Activated naive CD4-positive, alpha-beta T cell treated with Interleukin-2 at 50 U/mL for 16 hours (primary cell): ENCODE measurements at places on chromosomes 7 and 10.

DNA sequence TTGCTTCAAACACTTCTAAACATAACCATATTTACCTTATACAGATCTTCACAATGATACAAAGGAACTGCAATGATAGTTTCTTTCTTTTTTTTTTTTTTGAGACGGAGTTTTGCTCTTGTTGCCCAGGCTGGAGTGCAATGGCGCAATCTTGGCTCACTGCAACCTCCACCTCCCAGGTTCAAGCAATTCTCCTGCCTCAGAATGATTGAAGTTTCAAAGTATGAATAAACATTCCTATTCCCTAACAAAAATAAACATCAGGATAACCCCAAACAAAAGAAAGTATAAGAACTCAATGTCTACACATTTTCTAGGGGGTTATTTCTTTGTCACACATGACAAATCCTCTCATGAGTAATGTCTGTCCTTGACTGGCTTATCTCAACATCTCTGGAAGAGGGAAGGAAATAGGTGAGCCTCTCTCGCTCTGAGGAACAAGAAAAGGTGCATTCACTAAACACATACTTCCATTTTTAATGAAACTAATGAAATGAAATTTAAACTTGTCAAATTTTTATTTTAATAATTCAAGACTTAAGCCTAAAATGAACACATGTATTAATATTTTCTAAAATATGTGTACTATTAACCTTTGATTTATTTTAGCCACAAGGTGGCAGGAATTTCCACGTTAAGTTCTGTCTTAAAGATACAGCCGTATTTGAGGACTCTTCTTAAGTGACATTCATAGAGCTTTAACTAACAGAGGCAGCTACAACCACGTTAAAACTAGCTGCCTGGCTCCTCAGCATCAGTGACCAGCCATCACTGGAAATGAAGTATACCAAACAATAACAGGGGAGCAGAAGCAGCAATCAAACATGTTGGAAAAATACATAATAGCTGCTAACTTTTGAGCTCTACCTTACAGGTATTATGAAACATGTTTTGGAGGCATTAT lies 58.3 kb downstream of the MALSU1 start:
- no peak for DNase-seq

GRCh38 chr7:40986351-40986873 lies 716.5 kb downstream of the INHBA start:
- no peak for DNase-seq

- no peak for DNase-seq
Measured at GRCh38 chr7:129896568-129897382, 56.0 kb downstream of the UBE2H start.

DNA sequence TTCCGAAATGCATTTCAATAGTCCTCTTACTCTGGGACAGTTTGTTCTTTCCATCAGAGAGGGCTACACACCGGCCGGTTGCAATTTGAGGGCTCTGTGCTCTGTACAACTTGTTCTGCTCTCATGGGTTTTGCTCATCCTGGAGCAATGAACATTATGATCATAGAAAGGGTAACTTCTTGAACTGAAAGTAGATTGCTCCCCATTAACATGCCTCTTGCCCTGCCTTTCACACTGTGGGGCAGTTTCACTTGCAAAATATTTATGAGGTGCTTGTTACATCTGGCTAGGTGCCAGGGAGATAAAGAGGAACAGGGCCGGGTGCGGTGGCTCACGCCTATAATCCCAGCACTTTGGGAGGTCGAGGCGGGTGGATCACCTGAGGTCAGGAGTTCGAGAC lies 97.3 kb upstream of the MPP7 start:
- no peak for DNase-seq

DNA sequence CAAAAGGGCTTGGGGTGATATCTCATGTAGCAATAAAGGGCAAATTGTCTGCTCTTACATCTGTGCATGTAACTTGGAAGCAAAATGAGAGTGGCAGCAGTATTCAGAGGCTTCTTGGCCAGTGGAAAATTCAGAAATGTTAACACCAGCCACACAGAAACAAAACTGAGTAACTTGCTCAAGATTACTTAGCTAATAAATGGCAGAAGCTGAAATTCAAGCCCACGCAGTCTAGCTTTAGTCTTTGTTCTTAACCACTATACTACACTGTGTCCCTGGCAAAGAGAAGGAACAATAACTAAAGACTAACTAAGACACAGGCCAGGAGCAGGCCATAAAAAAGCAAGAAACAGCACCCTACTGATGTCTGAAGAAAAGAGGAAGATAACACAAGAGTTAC lies 185.9 kb upstream of the ASAH2 start:
- no peak for DNase-seq

DNA sequence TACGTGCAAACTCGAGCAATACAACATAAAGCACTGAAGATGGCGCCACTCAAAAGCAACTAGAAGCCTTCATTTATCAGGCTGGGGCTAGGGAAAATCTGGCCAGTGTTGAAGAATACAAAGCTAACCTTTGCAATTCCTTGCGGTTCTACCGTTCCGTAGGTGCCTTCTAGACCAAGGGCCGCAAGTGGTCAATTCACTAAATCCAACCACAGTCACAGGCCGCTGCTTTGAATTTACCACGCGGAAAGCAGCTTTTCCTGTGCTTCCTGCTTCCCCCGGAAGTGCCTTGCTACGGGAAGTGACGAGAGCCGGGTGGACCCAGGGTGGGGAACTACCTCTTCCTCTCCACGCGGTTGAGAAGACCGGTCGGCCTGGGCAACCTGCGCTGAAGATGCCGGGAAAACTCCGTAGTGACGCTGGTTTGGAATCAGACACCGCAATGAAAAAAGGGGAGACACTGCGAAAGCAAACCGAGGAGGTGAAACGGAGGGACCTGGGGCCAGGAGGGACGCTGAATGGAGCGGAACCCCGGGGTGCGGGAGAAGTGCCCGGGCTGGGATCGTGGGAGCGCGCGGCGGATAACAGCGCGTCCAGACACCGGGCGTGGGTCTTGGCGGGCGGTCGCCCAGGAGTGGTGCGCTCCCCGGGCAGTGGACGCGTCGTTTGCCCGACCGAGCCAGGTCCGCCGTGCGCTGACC lies at the start of gene DDX21:
TSS of gene DDX21 (plus strand) at position 339 of the 701 bp plus-strand sequence. CDS start at position 395, 56 bp downstream.
- DNase-seq: peak; percentile 91

DNA sequence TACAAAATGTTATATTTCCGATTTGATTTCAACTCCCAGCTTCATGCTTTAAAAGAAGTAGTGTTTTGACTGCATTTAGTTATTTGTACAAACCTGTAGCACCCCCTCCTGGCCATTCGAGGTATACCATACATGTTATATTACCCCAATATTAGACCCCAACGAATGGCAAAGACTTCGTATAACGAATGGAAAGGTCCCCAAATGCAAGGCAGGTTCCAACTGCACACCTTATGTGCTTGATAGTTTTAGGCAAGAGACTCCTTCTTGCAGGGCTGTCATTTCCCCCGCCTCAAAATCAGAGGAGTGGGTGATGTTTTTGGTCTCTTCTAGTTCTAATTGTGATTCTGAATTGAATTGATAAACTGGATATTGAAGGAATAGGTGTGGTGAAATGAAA lies 101.1 kb upstream of the TARP start:
- DNase-seq: peak; percentile 59

DNA sequence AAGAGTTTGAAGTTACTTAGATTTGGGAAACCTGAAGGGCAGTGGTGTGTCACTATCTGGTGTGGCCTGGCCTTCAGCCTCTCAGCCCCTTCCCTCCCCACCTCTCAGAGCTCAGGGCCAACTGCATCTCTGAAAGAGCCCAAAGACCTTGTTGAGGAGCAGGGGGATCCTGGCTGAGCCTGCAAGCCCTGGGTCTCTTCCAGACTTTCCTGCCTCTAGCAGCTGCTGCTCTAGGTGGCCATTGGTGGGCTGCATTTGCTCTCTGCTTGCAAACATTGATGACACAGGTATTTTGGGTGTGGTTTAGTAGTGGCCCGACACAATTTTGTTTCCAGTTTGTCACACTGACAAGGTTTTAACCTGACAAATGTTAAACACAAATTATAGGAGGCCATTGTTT lies 3.1 kb upstream of the UPP1 start:
- no peak for DNase-seq

DNA sequence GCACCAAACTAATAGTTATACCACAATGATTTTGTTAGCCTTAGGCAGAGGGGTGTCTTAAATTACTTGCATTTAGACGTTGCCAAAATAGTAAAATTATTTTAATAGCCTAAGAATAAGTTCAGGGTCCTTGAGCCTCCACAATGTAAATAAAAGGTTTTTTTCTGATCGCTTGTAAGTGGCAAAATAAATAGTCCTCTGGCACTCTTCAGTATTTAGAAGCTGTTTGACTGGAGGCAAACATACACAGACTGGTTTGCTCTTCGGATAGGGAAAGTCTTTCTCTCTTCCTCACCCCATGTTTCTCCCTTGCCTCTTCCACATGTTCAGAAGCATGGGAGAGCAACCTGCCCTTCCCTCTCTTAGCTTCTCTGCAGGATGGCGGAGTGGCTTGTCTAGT lies 49.5 kb upstream of the FAM180A start:
- DNase-seq: no peak
